Uterus (tissue), 4 donors: ENCODE measurements at places on chromosomes 7 and 10. TPM values are rescaled to one million over a fixed set of nuclear protein-coding genes. Genes with fewer than 3 reads are reported as not detected.

- no peak for DNase-seq
These were observed 423 bp downstream of the BAZ1B start for GRCh38 chr7:73521636-73522104.

GRCh38 chr10:110820321-110820814, 51.4 kb upstream of the PDCD4 start:
- DNase-seq, result peak; percentile 82

DNA sequence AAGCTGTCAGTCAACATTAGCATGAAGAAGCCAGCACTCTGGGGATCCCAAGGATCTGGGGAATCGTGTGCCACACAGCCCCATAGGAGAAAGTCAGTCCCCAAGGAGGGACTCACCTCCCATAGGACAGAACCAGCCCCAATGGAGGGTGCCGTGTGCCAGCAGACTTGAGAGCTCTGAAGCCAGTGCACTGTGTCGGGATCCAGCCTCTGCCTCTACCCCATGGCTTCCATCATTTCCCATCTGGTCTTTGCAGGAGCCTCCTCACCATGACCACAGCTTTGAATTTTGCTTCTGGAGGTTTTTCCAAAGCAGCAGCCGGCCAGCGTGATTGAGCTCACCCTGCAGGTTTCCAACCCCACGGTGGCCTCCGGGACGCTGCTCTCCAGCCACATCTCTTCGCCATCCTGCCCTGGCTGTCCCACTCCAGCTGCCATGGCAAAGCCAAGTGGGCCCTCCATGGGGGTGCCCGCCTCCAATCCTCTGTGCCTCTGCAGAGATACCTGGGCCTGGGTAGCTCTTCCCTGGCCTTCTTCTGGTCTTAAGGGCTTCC, 171.8 kb upstream of the SHH start:
- DNase-seq, result no peak

- DNase-seq, result no peak
These were observed 116.4 kb downstream of the PTEN start for GRCh38 chr10:87979847-87980246.

TRIP6 gene
- total RNA-seq, result 105 TPM
